Stimulated activated CD8-positive, alpha-beta memory T cell treated with anti-CD3 and anti-CD28 coated beads, Interleukin-4, amount 100 ng/mL, for 24 hours (primary cell): ENCODE measurements at places on chromosomes 7 and 10.

DNA sequence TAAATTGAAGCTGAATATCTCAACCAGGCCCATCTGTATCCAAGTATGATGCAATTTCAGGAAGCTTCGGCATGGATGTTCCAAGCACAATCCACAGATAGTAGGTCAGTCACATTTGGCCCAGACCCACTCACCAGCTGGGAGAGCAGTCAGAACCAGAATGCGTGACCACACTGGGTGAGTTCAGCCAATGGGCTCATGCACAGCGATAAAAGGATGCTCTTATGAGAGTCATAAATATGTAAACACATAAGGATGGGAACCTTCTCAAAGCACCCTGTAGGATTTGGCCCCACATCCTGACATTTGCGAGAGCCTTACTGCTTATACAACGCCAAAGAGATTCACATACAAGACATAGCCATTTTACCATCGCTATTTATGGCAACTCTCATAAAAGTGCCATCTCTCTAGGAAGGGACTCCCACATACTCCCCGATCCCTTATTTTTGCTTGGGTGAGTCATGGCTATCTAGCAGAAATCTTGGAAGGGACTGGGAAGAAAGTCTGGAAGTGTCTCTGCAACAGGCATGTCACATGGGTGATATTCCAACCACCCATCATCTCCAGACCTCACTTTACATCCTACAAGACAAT, 3.0 kb downstream of the AFAP1L2 start:
- DNase-seq: no peak

- DNase-seq: no peak
Measured at GRCh38 chr10:4684434-4684833, 141.6 kb upstream of the AKR1E2 start.

GRCh38 chr7:40918701-40919271, 784.0 kb downstream of the SUGCT start:
- no peak for DNase-seq

DNA sequence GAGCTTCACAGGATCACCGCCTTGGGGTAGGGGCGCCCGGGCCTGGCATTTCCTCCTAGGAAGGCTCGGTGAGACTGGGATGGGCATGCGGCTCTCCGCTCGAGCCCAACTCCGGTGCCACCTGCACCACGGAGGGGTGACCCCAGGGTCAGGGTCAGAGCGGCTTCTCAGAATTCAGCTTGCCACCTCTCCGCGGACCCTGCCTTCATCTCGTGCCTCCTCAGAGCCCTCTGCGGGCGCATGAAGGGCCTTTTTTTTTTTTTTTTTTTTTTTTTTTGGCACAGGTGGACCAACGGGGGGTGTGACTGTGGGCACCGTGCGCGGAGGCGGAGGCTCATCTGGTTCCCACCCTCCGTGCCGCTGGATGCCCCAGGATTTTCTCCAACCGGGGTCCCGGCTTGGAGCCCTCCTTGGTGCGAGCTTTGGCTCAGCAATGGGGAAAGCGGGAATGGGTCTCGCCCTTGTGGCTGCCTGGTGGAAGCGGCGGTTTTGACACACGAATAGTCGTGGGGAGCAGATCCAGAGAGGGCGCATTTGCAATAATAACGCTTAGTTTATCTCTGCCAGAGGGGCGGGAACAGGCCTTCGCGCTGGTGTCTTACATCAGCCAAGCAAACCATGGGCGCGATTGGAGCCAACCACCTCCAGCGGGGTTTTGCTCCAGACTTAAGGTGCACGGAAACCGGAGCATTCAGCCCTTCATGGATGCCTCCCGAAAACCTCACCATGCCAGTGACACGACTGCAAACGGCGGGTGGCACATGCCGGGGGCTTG, 5.0 kb upstream of the TNRC18 start:
- no peak for DNase-seq

- no peak for DNase-seq
Measured at GRCh38 chr10:31129271-31129670, 97.6 kb upstream of the ZNF438 start.

GRCh38 chr10:49172061-49172776, 16.0 kb downstream of the TMEM273 start:
- DNase-seq: no peak

GRCh38 chr7:4143511-4144171, 538.5 kb upstream of the FOXK1 start:
- no peak for DNase-seq

DNA sequence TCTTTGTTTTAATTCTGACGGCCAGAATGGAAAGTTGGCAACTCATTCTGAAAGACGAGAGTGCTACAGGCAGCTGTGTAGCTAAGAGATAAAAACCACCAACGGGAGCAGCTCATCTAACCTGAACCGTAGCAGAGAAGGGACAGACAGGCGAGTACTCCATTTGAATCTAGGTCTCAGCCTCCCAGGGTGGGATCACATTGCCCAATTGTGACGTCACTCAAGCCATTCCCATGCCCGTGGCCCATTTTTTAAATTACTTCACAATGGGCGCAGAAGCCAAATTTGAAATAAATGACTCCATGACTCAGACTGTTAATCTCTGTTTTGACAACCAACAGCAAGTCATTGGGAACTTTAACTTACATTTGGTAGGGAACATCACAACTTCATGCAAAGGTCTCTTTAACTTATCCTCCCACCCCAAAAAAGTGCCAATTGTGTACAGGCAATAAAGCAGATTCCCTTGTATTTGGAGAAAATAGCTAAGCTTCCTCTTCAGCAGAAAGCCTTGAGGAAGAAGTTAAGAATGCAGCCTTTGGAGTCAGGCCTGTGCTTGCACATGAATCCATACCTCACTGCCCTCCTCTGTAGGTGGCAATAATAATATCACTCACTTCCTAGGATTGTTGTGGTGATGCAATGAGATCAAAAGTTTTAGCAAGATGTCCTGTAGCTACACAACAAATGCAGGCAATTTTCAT, 93.2 kb upstream of the KIF5B start:
- DNase-seq: no peak

- DNase-seq: no peak
Measured at GRCh38 chr7:152949253-152949652, 189.7 kb downstream of the ACTR3B start.

DNA sequence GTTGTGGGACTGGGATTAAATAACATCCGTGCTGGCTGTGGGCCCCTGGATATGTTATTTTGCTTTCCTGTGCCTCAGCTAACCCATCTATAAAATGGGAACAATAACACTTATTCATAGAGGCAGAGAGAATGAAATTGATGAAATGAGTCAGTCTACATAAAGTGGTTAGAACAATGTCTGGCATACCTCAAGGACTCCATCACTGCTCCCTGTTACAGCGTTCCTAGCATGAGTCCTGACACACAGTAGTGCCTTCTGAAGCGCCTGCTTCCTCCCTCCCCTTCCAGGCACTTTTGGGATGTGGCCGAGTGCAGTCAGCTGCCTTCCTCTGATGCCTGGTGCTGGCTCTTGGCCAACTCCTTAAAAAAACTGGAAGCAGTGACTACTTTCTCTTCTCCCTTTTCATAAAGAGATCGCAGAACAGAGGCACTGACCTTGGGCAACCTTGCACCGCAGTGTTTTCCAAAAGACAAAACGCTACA, 108.4 kb upstream of the ZMIZ1 start:
- DNase-seq: no peak

DNA sequence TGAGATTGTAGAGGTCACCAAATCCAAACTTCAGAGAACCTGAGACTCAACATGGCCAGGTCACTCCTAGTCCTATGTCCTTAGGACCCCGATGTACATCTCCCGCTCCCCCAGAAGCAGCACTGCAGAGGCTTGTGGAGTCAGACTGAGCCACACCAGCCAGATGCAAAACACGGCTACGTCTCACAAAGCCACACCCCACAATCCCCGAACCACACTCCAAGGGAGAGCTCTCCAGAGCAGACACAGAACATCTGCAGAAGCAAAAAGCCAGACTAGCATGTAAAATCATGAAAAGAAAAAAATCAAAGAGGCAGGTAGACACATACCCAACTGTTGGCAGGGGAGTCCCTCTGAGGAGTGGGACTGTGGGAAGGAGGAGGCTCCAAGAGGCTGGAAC, 104.9 kb downstream of the CTBP2 start:
- DNase-seq: no peak

DNA sequence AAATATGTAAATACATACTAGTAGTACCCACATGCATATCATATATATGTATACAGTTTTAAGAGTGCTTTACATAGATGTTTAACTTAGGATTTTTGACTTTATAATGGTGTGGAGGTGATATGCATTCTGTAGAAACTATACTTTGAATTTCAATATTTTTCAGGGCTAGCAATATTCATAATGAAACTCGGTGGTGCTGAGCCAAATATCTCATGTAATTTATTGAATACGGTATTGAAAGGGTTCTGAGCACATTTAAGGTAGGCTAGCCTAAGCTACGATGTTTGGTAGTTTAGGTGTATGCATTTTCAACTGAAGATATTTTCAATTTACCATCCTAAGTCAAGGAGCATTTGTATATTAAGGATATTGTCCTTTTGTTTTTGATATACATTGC, 36.0 kb downstream of the ZNRF2 start:
- no peak for DNase-seq

DNA sequence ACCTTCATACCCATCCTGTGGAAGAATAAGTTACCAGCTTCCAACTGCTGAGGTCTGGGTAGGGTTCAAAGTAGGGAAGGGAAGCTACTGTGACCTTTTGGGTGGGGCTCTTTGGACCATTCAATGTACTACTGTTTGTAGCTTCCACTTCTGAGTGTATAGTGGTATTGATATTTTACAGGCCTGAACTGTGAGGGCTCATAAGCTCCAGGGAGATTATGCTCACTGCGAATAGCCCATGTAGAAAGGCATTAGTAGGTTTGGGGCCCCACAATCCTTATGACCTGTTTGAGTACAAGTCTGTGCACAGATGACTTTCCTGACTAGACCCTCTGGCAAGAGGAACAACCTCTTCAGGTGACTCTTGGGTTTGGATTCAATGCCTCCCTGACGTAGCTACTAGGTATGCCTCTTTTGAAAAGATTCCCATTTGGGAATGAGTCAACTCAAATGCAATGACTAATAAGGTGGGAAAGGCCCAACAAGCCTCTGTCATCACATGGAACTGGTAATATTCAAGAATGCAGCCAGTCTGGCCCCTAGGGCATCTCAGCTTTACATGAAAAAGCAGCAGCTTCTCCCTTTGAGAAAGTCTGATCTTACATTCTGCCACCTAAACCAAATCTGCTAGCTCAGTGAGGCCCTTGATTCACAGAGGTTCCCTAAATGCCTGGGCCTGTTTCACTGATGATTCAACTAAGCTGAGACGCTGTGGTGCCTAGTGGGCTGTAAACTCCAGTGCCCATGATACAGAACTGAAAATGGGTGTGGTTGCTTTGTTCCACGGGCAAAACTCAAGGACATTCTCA, 79.8 kb downstream of the ABI1 start:
- DNase-seq: no peak

- DNase-seq: no peak
Measured at GRCh38 chr7:132080967-132081668, 495.2 kb downstream of the PLXNA4 start.

- DNase-seq: no peak
Measured at GRCh38 chr7:1966631-1967200, 266.0 kb downstream of the MAD1L1 start.
